K562 (cell line): ENCODE measurements at places on chromosomes 16 and 17.

GRCh38 chr16:76729525-76729924 is 452.3 kb downstream of the CNTNAP4 start:
- no peak for DNase-seq

- no peak for DNase-seq
Observed at GRCh38 chr16:49443576-49443975, 70.0 kb downstream of the C16orf78 start.

GRCh38 chr17:8292639-8293395 is 2.4 kb downstream of the SLC25A35 start:
- no peak for DNase-seq

DNA sequence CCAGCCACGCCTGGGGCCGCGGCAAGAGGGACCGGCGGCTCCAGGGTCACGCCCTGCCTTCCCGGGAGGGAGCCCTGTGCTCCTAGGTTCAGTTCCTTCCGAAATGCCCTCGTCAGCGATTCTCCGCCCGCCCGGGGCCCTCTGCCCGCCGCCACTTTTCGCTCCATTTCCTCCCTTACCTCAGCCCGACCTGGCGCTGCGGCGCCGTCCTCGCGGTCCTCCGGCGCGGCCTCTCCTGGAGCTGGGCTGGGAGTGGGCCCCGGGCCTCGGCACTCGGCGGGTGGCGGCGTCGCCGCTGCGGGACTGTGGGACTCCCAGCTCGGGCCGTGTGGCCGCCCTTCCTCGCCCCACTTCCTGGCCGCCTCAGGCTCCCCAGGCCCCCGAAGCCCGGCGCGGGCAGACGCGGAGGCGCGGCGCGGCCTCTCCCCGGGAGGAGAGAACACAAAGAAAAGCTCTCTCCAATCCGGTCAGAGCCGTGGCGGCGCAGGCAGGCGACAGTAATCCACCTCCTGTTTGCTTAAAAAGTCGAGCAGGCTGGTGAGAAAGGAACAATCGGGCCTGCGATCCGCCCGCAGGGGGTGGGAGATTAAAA is 1.6 kb downstream of the BAHCC1 start:
- no peak for DNase-seq

GRCh38 chr16:68873635-68874471 is 30.5 kb downstream of the TANGO6 start:
- DNase-seq: no peak

- DNase-seq: no peak
Observed at GRCh38 chr17:36856222-36856621, 81.1 kb upstream of the LHX1 start.

GRCh38 chr16:51408357-51408756 is 257.3 kb upstream of the SALL1 start:
- no peak for DNase-seq

DNA sequence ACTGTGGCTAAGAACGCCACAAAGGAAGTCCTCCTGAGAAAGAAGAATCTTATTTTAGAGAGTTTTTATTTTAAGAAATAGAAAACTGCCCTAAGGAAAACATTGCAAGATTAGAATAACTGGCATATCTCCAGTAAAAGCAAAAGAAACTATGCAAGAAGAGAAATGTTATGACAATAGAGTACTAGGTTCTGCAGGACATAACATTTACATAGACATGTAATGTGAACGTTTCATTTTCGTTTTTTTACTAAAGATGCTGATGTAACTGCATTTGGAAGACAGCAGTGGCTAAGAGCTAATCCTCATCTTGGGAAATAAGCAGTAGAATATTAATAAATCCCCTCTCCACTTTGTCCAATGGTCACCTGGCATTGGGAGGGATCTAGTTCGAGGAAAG is 7.8 kb upstream of the ASGR2 start:
- no peak for DNase-seq

GRCh38 chr17:31724619-31725018 is 134.4 kb downstream of the COPRS start:
- DNase-seq: no peak

DNA sequence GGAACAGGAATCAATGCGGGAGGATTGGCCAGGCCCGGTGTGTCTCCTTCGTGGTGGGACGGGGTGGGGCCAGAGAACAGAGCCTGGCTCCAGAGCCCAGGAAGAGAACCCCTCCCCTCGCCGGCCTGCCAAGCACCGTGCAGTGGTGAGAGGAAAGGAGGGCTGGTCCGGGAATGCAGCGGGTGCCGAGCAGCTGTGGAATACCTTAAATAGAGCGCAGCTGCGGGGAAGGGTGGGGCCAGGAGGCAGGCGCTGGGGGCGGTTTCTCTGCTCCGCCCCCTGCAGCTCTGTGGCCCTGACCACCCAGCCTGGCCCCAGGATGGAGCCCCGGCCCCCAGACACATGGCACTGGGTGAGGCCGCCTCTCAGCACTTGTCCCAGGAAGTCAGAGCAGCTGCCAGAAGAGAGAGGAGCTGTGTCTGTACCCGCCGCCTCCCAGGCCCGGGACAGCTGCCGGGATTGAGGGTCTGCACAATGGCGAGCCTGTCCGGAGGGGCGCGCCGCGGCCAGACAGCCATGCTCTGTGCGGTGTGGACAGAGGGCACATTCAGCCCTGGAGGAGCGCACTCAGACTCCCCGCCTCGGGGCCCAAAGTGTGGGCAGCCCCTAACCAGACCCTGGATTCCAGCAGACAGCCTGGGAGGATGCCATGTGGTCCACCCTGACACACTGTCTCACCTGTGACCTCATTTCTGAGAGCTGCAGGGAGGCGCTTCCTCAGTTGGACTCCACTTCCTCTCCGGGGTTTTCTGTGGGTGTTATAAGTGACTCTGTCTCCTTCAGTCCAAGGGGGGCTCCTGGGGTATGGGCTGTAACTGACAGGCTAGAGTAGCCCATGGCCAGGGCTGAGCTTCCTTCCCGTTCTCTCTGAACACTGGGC is 268.8 kb downstream of the SEC14L1 start:
- no peak for DNase-seq

DNA sequence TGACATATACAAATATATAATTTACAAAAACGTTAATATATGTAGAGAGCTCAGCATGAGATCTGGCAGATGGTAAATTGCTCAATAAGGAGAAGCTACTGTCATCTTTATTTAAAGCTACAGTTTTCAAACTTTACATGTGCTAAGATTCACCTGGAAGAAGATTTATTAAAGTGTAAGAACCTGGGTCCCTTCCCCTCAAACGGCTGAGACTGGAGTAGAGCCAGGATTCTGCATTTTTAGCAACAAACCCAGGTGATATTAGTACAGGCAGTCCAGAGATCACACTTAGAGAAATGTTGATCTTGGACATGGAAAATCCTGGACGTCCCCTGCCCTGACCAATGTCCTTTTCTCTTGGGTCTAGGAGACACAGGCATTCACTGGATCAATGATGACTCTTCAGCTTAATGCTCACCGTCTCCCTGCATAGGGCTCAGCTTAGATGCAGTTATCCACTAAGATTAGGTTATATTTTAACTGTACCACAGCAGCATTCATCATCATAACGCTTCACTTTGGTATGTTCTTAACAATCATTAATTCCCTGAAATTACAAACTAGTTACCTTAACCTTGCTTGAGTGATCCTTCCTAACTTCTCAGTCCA is 20.4 kb downstream of the CDR2 start:
- no peak for DNase-seq

- no peak for DNase-seq
Observed at GRCh38 chr17:4892499-4893221, 6.7 kb upstream of the C17orf107 start.

DNA sequence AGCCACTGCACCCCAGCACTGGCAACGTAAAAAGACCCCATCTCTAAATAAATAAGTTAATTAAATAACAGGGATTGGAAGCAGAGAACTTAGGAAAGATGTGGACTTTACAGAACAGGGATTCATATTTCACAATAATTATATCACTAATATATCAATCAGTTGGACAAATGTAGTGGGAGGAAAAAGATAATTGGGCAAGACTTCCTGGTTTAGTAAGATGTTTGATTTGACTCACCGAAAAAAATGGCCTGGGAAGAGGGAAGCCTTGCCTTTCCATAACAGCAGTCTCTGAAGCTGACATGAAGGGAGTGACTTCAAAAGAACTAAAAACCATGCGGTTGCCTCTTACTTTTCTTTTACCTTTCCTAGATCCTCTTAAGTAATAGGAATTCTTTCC is 15.2 kb upstream of the C17orf78 start:
- no peak for DNase-seq

DNA sequence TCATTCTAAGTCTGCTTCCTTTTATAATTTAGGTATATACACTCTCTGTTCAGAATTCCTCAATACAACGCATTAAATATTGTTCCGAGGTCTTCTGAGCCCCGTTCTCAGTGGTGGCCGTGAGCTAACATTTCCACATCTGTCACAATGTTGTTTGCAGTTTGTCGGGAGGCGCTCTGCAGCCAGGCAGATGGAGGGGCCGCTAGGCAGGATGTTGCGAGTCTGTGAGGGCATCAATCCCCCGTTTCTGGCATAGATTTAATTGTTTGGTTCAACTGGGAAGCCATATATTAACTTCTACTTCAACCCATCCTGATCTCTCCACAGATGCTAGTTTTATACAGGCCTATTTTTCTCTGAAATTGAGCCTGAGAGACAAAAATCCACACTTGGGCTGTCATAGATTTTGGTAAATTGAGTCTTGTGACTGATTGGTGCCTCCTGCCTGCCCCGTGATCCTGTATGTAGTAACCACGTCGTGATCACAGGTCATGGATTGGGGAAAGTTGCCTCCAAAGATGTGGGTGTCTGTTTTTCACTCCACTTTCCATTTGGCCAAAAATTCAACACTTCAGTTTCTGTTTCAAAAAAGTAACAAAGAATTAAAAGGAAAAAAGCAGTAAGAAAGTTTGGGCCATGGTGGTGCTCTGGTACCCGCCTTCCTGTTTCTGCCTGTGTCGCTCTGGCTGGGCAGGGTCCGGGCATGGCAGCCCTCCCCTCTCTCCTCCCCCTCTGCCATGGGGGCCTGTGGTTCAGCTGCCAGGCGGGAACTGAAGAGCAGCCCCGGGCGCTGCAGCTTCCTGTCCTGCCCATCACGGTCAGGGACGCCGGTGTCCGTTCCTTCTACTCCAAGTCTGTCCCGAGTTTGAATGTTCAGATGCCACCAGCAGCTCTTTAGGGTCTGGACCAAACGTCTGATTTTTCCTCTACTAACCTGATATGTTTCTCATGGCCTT is 41.5 kb downstream of the RPTOR start:
- no peak for DNase-seq

- no peak for DNase-seq
Observed at GRCh38 chr16:51759999-51760398, 608.9 kb upstream of the SALL1 start.

- no peak for DNase-seq
Observed at GRCh38 chr17:68714676-68715075, 113.5 kb upstream of the FAM20A start.

DNA sequence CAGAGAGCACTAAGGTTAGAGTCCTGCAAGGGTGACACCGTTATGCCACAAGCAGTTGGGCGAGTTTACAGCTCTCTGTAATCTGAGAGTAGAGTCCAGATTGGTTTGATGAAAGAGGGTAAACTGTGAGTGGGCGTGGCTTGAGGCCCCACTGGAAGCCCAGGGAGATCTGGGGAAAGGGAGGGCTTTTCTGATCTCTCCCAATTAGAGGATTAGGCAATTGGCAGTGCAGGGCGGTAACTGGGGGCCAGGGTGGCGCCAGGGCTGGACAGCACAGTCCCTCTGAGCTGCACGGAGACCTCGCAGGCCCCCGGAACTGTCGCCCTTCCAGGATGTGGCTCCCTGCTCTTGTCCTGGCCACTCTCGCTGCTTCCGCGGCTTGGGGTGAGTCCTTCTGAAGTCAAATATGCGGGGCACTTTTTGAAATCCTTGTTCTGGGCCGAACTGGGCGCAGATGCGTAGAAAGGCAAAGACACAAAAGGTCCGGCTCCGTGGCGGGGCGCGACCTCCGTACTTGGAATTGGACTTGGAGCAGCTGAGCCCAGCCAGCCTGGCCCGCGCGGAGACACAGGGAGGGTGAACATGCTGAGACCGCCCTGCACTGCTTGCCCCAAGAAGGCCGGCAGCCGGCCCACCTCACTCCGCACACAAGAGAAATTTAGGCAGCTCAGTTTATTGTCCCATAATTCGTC is 72.4 kb downstream of the CES1 start:
- DNase-seq: no peak

DNA sequence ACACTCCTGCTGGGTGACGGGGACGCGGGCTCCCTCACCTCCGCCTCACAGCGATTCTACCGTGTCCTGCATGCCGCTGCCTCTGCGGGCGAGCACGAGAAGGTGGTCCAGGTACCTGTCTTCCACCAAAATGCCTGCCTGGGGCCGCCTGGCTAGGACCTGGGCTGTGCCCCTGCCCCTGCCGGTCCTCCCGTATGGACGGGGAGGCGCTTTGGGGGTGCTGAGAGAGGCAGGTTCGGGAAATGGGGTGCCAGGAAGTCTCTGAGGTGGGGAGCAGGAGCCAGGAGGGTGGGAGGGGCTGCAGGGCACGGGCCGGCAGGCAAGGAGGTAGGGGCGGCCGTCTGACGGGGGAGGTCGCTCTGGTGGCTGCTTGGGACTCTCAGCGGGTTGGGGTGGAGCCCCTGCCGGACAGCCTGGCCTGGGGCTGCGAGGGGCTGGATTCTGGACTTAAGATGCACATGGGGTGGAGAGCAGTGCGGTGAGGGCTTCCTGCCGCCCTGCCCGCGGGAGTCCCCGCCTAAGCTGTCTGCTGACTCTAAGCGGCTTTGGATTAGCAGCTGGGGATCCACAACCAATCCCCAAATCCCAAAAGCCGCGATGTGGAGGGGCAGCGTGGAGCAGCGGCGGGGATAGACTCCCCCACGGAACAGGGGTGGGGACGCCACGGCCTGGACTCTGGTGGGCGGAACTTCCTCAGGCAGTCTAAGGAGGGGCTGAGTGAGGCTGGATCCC is 5.8 kb downstream of the CHTF18 start:
- peak; percentile 45 for DNase-seq

DNA sequence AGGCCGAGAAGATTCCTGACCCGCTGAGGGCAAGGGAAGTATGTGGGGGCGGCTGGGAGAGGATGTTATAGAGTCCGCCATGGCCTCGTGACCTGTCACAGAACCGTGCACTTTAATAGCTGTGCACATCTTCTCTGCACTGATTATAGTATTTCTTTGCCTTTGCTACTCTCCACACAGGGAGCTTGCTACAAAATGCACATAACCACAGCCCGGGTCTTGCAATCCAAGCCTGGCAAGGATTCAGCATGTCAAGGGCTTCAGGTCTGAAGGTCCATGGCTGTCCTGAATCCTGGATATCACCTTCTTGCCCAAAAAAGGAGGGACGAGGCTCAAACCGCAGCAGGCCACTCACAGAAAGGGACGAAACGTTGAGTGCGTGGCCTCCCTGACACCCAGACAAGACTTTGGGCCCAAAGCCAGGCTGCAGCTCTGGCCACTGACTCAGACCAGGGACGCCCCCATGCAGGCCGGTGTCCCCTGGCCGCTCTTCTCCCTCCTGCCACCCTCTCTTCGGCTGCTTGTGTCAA is 43.7 kb downstream of the USP22 start:
- no peak for DNase-seq
